ENCODE measurements at places on chromosomes 16 and 17.

GRCh38 chr16:82067042-82067803 lies 32.2 kb downstream of the HSD17B2 start:
- DNase-seq = no peak

GRCh38 chr17:44204441-44204882 lies 4.8 kb upstream of the ATXN7L3 start:
- DNase-seq = peak; percentile 41

DNA sequence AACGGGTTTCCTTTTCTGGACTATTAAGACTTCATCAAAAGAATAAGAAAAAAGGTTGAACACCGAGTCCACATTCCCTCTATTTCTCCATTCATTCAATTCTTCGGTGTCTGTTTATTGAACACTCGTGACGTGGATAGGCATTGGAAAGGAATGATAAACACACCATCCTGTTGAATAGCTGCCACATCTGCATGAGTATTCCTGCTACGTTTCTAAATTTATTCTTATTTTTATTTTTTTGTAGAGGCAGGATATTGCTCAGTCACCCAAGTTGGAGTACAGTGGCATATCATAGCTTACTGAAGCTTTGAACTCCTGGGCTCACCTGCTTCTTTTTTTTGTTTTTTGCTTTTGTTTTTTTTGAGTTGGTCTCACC lies 80.8 kb upstream of the CIBAR2 start:
- no peak for DNase-seq

GRCh38 chr17:82120148-82120547 lies 22.1 kb upstream of the FASN start:
- DNase-seq = peak; percentile 19

GRCh38 chr17:58527949-58528348 lies 13.5 kb upstream of the MTMR4 start:
- peak; percentile 23 for DNase-seq

DNA sequence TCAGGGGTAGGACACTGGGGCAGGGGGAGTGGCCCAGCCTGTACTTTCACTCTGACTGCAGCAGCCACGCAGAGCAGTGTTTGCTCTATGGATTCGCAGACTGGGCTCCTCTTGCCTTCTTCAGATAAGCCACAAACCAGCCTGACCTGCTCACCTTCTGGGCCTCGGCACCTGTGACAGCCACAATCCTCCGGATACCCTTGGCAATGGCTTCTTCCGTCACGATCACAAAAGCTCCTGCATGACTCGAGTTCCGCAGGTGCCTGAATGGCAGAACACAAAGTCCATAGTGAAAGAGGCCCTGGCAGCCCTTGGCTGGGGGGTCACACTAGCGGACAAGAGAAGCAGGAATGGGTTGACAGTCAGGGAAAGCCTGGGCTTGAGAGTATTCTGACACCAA lies 3.8 kb upstream of the EXOSC6 start:
- no peak for DNase-seq

DNA sequence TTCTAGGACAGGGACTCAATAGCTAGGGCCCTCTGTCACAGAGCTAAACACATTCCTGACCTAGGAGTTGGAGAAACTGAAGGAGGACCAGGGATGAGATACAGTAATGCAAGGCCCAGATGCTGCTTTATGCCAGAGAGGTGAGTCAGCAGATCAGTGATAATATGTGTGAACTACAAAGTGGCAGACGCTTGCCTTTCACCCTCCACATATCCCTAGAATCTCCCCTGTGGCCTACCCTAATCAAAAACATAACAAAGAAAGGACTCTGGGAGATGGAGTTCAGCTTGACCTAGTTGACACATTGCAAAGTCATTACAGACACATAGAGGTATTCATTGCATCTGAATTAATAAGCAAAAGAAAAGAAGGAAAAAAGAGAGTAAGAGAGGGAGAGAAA lies 417.6 kb upstream of the DYNLRB2 start:
- no peak for DNase-seq

DNA sequence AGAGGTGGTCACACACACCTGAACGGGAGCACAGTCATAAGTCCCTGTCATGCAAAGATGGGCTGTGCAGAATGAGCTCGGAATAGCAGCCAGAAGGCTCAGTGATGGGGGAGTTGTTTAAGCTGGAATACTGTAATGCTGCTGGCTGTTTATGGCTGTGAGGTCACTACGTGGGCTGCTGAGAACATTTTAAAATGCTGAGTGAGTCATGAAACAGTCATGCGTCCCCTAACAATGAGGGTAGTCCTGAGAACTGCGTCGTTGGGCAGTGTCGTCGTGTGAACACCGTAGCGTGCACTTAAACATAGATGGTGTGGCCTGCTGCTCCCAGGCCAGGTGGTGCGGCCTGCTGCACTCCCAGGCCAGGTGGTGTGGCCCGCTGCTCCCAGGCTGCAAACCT lies 39.7 kb downstream of the TBCD start:
- no peak for DNase-seq

DNA sequence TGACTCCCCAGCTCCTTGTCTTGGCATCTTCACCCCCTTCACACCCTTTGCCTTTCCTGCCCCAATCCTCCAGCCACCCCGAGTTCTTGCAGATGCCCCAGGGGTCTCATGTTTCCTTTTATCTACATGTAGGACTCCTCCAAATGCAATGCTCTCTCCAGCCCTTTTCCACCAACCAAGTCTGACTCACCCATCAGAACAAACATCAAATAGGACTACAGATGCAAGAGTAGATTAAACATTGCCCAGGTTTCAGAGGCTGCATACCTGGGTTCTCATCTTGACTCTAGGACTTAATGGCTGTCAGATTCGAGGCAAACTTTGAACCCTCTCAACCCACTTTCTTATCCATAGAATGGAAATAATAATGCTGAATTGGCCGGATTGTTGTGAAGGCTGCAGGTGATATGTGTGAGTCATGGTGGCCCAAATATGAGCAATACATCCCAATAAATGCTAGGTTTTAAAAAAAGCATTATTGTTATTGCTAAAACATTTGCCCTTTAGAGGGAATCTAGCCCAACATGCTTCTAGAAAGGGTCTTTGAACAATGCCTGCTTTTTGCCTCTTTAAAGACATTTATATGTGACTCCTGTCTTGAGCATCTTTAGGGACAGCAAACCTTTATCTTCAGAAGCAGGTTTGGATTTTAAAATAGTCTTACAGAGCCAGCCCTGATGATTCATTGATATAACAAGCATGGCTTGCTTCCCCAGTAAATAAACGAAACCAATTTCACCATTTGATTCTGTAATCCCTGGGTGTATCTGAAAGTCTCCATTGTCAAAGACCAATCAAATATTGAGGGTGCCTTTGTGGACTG lies 310.1 kb downstream of the FOXL1 start:
- DNase-seq = no peak

GRCh38 chr16:54842743-54843423 lies 87.8 kb upstream of the IRX5 start:
- DNase-seq = no peak

DNA sequence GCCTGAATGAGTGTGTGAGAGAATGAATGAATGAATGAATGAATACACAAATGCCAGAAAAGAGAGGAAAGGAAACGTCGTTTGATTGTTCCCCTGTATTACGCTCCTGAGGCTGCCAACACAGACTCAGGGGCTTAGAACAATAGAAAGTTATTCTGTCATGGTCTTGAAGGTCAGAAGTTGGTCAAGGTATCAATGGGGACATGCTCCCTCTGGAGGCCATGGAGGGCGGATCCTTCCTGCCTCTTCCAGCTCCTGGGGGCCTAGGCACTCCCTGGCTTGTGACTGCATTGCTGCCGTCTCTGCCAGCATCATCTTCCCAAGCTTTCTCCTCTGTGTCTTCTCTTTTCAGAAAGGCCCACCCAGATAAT lies 1.5 kb upstream of the SLC38A8 start:
- peak; percentile 81 for DNase-seq

- DNase-seq = no peak
Observed at GRCh38 chr17:76032073-76032779, 5.1 kb upstream of the EVPL start.

DNA sequence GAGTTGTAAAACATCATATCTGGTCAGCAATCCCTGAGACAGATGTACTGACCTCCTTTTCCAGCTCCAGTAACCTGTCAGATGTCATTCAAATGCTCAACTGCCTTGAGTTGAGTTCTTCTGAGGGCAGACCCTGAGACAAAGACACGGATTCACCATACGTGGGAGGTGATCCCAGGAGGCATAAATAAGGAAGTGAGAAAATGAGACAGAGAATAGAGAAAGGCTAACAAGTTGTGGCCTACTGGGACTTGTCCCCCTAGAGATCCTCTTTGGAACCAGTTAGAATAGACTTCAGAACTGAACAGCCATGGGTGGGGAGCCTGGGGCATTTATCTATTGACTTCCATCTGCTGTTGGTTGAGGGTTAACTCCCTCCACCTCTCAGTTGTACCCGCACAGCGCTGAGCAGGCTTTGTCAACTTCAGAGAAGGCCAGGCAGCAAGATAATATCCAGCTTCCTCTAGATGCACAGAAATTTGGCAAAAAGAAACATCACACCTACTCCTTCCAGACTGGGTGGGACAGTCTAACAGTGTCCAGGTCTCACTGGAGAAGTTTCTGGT lies 123.0 kb upstream of the DYNLRB2 start:
- DNase-seq = no peak

DNA sequence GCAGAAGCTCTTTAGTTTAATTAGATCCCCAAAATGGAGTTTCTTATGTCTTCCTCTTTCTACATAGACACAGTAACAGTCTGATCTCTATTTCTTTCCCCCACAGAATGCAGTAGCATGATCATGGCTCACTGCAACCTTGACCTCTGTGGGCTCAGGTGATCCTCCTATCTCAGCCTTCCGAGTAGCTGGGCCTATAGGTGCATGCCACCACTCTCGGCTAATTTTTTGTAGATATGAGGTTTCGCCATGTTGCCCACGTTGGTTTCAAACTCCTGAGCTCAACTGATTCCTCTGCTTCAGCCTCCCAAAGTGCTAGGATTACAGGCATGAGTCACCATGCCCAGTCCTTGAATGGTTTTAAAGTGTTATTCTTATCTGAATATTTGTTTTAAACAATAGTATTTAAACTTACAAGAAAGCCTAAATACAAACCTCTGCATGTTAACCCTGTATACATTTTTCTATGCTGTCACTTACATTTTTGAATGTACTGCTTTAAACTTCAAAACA lies 120.6 kb downstream of the GOSR1 start:
- no peak for DNase-seq

- DNase-seq = no peak
Observed at GRCh38 chr17:54903375-54903774, 2.7 kb downstream of the TOM1L1 start.

DNA sequence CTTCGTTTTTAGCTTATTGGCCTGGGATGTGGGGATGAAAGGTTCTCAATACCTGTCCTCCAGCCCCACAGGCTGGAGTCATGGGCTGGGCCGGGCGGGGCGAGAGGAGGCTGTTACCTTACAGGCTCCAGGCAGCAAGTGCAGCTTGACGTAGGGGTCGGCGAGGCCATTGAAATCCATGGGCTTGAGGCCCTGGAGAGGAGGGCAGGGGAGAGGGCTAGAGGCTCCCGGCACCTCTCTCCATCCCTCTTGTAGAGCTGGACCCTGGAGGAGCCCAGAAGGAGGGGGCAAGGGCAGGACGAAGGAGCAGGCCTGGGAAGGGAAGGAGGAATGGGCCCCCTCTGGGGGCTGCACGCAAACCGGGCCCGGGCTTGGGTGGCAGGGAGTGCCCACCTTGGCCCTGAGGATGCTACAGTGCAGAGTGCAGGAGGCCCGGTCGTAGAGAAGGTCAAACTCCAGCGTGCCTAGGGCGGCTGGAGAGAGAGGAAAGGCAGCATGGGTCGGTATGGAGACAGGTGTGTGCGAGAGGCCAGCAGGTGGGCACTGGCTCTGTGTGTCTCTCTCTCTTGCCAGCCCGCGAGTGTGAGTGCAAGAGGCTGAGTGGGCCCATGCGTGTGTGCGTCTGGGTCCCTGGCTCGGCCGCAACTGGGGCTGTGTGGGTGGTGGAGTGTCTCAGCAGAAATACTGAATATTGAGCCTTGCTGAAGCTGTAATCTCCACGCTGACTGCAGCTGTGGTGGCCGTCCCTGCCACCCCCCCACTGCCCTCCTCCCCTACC lies 1.6 kb downstream of the DOC2A start:
- no peak for DNase-seq

DNA sequence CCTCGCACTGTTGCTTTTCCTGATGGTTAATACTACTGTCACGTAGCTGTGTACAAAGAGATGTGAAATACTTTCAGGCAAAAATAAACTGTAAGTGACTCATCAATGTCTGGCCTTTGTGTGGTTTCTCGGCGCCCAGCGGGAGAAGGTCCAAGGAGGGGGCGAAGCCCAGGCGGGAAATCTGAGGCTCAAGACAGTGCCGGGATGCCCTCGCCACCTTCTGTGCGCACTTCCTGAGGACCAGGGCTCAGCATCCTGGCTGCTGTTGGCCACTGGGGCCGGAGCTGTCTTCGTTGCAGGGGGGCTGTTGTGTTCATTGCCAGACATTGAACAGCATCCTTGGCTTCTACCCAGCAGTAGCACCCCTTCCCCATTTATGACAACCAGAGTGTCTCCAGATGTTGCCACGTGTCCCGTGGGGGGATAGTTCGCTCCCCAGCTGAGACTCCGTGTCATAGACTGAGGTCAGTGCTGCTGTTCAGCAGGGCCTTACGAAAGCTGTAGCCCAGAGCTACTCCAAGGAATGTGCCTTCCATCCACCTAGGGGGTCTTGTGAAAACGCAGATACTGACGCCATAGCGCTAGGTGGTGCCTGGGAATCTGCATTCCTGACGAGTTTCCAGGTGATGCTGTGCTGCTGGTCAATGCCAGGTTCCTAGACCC lies 67.3 kb upstream of the PLCG2 start:
- peak; percentile 44 for DNase-seq

DNA sequence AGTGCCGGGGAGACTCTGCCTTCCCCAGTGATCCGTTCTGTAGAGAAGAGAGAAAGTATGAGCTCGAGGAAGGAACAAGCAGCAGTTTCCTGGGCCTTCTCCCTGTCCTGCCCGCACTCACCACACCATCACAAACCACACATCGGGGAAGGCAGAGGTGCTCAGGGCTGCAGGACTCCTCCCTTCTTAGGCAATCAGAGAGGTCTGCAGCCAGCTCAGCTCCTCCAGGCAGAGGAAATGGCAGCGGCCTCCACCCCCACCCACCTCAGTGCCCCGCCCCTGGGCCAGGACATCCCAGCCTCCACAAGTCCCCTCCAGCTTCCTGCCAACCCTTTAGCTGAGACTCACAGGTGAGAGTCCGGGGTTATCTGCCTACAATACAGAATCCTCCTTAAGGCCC lies 2.0 kb downstream of the ZNF319 start:
- no peak for DNase-seq

DNA sequence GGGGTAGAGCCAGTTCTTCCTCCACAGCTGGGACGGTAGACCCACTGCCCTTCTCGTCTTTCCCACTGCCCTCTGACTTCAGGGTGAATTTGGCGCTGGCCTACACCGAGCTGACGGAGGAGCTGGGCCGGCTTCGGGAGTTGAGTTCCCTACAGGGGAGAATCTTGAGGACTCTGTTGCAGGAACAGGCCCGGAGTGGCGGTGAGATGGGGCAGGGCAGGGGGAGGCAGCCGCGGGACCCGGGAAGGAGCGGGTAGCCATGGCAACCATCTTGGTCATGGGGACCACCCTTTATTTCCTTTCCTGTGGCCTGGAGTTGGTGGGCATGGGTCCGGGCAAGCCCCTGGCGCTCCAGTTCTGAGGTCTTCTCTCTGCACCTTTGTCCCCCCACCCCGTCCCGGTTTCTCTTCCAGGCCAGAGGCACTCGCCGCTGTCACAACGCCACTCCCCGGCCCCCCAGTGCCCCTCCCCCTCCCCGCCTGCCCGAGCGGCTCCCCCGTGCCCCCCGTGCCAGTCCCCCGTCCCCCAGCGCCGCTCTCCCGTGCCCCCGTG lies 14.4 kb downstream of the TBKBP1 start:
- DNase-seq = no peak

- no peak for DNase-seq
Observed at GRCh38 chr17:81537856-81538555, 9.8 kb downstream of the FSCN2 start.
